ENCODE measurements at places on chromosomes 7 and 10.

GRCh38 chr10:29377333-29377961 is 88.6 kb downstream of the LYZL1 start:
- DNase-seq, result no peak

DNA sequence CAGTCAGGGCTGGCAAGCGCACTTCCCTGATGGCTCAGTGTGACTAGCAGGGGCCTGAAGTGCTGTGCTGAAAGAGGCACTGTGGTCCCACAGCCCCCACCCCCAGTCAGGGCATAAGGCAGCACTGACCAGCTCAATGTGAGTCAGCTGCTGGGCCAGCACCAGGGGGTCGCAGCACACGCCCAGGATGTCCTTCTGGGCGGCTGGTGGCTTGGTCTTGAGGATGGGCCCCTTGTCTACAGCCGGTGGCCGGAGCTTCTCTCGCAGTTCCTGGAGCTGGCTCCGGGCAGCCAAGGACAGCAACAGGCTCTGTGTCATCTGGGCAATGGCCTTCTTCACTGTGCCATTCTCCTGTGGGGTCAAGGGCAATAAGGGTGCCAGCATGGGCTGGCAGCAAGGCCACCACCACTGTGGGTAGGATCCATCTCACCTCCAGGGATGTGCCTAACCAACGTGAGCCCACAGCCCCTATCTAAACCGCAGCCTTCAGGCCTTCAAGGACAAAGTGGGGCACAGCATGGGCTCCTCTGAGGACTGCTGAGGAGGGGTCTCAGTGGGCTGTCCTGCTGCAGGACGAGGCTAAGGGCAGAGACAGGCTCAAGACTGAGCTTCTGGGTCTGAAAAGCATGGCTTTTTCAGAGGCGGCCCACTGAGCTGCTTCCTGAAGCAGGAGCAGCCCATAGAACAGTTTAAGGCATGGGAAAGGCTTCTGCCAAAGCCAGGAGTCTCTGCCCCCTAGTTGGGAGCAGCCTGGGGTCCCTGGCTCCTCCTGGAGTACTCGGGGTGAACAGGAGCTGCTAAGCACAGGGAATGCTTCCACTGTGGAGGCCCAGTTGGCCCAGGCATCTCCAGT is 62.5 kb downstream of the CSGALNACT2 start:
- DNase-seq, result no peak

DNA sequence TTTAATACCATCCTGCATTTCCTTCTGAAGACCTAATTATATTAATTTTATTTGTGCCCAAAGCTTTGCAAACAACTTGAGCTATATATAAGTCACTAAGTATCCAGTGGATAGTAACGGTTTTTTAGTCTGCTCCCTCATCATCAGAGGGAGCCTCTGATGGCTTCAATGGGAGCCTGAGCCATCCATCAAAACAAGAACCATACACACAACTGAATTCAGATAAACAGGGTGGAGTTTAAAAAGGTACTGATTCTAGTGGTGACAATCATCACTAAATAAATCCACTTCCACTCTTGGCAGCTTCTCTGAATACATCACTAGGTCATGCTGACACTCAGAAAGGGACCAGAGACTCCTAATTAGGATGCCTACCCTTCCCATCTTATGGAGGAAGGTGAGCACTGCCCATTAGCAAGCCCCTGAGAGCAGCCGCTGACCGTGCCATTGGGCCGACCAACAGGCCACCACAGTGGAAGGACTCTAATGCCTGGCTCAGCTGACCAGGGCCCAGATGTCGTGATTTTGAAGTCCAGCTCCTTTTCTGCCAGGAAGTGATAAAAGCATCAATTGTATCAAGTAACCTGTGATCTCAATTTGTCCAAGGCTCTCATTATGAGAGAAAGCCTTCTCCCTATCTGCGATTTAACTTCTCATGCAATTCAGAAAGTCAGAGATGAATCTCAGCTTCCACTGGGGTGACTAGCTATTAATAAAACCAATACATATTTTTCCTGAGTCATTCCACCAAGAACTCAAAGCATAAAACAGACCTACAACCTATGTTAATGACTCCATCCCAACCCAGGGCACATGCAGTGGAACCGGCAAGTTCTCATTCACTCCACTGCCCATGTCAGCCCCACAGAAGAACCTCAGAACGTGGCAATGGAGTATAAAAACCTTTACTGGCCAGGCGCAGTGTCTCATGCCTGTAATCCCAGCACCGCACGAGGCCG is 13.1 kb downstream of the VOPP1 start:
- no peak for DNase-seq

- peak; percentile 95 for DNase-seq
Observed at GRCh38 chr7:69395061-69395714, 203.1 kb upstream of the AUTS2 start.

- DNase-seq, result no peak
Observed at GRCh38 chr10:76306856-76307255, 875.4 kb downstream of the LRMDA start.

GRCh38 chr10:65312876-65313275 is 1613.0 kb upstream of the LRRTM3 start:
- DNase-seq, result no peak

- DNase-seq, result no peak
Observed at GRCh38 chr10:96272316-96273280, 1.2 kb upstream of the BLNK start.

DNA sequence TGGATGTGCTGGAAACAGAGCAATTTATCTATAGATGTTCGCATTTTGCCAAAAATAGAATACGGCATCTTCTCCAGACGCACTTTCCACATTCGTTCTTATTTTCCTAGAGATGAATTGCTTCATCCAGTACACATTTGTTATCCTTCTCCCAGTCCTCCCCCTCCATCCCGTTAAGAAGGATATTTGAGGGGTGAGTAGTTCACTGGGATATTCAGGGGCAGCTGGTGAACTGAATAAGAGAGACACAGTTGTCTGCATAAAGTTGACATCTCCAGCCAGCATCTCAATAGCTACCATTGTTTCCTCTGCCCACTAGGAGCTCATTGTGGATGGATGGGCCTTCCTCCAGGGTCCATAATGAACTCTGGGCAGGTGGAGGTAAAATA is 456.8 kb upstream of the NRP1 start:
- DNase-seq, result no peak

DNA sequence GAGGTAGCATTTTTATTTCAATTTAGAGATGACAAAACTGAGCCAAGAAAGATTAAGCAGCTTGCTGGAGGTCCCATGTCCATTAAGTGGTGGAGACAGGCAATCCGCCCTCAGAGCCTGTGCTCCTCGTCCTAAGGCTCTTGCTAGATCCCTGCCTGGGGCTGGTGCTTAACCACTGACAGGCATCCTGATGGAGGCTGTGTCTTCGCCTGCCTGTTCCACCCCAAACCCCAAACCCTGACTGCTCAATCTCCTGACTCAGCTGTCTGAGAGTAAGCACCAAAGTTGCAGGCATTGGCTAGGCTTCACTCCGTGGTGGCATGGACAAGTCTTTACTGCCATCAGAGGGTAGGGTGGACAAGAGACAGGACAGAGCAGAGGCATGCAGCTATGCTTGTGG is 209.4 kb downstream of the POU6F2 start:
- DNase-seq, result no peak

DNA sequence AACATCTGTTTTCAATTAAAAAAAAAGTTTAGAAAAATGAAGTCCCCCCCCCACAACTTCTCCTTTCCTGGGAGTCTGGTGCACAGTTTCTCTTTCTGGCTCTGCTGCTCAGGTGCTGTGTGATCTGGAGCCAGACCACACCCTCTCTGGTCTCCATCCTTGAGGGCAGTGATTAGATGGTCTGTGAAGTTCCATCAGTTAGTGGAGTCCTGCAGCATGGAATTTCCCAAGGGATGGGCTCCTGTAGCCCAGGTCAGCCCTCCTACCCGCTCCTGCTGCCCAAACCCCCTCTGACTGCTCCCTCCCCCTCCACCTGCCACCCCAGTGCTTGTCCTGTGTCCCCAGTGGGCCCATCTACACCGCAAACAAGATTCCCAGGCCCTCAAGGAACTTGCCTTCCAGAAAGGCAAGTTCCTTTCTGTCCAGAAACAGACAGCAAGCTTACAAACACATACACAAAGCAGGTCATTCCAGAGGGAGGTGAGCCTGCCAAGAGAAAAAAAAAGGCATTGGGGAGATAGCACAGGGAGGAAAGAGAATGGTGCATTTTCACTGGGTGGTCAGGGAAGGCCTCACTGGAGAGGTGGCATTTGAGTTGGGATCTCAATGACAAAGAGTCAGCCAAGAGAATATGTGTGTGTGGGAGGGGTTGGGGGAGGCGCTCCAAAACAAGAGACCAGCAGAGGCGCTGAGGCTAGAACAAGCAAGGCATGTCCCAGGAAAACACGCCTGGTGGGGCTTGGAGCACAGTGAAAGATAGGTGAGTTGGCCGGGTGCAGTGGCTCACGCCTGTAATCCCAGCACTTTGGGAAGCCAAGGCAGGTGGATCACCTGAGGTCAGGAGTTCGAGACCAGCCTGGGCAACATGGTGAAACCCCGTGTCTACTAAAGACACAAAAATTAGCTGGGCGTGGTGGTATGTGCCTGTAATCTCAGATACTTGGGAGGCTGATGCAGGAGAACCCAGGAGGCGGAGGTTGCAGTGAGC is 49.5 kb upstream of the SLC29A3 start:
- no peak for DNase-seq

DNA sequence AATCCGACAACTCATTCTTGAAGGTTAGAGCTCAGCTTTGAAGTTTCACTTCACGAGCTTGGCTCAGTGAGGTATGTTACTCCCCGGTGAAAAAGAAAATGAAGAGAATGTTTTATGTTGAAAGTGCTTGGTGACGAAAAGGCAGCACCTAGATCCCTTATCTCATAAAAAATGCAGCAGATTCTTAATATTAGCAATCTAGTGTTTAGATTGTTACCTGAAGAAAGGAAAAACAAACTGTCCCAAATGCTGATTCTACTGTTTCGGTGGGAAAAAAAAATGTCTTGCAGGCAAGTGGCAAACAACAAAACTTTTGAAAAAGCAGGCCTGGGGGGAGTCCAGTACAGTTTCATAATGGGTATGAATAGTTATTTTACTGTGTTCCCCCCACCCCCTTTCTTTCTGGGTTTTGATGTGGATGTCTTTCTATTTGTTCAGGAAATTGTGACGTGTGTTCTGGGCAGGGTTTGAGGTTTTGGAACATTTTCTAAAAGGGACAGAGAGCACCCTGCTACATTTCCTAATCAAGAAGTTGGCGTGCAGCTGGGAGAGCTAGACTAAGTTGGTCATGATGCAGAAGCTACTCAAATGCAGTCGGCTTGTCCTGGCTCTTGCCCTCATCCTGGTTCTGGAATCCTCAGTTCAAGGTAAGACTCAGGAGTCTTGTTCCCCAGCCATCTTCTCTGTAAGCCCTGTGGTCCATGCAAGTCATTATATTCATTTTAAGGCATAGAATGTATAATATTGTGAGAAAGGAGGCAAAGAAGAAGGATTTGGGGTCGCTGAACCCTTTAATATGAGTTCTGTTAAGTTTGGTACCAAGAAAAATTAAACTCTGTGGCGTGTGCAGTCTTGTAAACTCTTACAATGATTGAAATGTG is at the start of gene SRGN:
SRGN (plus strand) TSS at position 514 of the 881 bp plus-strand sequence; CDS start at position 569, 55 bp downstream.
- peak; percentile 63 for DNase-seq

DNA sequence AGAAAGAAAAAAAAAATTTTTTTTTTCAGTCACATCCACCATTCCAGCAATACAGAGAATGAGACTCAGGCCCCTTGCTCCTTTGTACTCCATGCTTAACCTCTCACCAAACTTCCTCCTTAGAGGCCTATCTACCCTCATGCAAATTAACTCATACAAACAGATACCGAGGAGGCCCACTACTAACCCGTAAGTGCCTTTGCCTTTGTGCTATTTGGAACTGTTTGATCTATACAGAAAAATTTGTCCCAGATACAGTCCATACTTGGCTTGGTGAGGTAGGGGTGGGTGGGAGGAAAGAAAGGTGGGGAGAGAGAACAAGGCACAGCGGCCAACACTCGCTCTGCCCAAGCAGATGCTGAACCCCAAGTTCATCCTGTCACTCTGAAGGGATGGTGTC is 87.8 kb upstream of the DUSP5 start:
- DNase-seq, result no peak

DNA sequence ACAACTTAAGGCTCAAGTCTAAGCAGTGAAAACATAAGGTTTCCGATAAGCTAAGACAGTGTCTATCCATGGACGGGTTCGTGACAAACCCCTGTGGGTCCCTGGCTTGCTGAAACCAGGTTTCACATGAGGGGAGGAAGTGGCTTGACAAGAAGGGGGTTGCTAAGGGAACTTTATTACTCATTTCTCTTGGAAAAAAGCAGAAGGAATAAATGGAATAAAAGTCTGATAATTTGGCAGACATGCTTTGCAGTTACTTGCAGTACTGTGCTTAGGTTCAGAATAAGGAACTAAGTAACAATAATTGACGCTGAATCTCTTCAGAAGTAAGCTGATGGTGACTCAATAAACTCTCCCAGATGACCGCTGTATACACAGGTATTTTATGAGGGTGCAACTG is 34.7 kb downstream of the RBM17 start:
- DNase-seq, result no peak

DNA sequence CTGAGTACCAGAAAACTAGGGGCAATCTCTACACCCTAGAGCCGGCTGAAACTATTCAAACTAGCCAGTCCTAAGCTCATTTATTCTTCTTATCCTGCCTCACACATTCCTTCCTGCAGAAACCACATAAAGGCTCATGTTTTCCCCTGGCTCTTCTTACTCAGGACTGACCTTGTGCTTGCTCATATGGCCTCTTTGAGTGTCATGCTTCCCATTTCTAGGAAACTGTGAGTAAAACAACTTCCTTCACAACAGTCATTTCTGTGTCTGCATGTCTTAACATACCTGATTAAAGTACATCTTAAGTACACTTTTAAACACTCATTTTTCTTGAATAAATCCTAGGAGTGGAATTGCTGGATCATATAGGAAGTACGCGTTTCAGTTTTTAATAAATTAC is 52.3 kb upstream of the KIAA1217 start:
- no peak for DNase-seq

- peak; percentile 70 for DNase-seq
Observed at GRCh38 chr10:6401558-6402348, 178.3 kb downstream of the PRKCQ start.

DNA sequence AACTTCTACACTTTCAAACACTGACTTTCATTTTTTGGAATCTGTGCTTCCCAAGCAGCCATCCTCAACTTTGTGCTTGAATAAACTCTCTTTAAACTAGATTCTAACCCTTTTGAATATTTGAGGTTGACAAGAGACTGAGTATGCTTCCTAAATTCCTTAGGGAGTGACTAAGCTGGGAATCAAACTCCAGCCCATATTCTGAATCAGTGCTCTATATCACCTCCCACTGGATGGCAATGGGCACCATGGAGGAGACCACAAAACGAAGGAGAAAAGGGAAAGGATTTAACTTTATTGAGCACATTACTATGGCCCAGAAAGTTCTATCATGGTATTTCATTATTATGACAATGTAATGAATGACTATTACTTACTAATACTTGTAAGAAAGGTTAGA is 17.2 kb upstream of the SLC26A4 start:
- DNase-seq, result peak; percentile 29

All from AG04449 (cell line).